ENCODE measurements at places on chromosomes 2 and 18.
A peak's percentile ranks its signal among the peaks of the same experiment; 100 is the strongest.

- no peak for DNase-seq
Observed at GRCh38 chr2:26848336-26849055, 564 bp downstream of the DPYSL5 start.

GRCh38 chr2:168340931-168341330 is 93.5 kb upstream of the STK39 start:
- DNase-seq = no peak

DNA sequence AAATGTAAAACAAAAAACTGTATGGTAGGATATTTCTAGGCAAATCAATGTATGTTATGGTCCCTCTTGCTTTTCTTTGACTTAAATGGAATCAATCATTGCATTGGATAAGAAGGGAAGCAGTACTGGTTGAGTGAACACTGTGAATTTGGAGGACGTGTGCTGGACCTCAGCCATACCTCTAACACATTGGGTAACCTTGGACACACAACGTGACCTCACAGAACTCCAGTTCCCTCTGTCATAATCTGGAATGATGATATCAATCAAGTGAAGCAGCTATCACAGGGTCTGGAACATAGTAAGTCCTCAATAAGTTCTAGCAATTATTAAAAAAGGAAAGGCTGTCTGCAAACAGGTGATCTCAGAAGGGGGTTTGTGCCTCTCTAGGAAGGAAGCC is 474.9 kb upstream of the TCF4 start:
- no peak for DNase-seq

GRCh38 chr2:74417763-74418162 is 3.7 kb downstream of the C2orf81 start:
- DNase-seq = no peak

GRCh38 chr2:65300134-65300760 is 72.6 kb downstream of the ACTR2 start:
- no peak for DNase-seq

GRCh38 chr2:66236816-66237802 is 197.8 kb upstream of the MEIS1 start:
- no peak for DNase-seq

DNA sequence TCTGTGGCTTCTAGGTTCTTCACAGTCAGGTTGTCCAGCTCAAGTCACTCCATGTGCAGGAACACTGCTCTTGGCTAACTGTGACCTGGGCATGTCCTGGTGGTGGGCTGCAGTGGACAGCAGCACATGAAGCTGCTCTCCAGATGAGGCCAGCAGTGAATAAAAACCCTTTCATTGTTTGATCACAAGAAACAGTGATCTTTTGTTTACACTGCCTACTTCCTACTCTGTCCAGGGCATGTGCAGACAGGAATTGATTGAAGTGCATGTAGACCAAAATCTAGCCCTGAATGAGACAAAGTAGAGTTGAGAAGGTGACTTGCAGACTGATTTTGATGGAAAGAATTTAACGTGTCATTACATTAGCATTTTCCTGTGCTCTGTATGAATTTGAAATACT is 34.9 kb downstream of the BCL2L11 start:
- DNase-seq = no peak

GRCh38 chr2:217095511-217096205 is 235.8 kb upstream of the TNP1 start:
- DNase-seq = no peak

- DNase-seq = no peak
Observed at GRCh38 chr2:47950340-47951301, 44.3 kb upstream of the FBXO11 start.

- DNase-seq = no peak
Observed at GRCh38 chr2:190469771-190470170, 61.6 kb downstream of the MFSD6 start.

- no peak for DNase-seq
Observed at GRCh38 chr18:46182633-46183358, 78.6 kb downstream of the HAUS1 start.

GRCh38 chr2:46644690-46645385 is 165.5 kb downstream of the TMEM247 start:
- no peak for DNase-seq

DNA sequence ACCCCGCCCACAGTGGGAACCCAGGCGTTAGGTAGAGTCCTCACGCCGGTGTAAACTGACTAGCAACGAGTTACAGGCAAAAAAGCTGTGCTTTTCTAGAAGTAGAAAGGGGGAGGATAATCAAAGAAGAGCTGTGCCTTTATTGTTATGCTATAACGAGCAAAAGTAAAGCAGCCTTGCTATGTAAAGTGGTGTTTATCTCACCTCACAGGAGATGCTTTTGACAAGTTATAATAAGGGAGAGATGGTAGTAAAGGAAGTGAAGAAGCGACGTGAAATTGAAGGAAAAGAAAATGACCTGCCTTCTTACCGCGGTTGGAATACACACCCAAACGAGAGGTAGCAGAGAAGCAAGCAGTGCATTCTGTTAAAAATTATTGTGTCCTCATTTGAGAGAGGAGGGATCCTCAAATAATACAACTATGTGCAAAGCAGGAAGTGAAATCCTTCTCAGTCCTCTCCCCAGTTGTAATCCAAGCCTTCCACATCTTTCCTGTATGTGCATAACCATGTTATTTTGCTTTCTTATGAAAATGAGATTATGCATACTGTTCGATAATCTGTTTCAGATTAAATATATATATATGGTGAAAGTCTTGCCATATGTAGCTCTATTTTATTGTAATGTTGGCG is 962 bp downstream of the TANK start:
- DNase-seq = no peak

DNA sequence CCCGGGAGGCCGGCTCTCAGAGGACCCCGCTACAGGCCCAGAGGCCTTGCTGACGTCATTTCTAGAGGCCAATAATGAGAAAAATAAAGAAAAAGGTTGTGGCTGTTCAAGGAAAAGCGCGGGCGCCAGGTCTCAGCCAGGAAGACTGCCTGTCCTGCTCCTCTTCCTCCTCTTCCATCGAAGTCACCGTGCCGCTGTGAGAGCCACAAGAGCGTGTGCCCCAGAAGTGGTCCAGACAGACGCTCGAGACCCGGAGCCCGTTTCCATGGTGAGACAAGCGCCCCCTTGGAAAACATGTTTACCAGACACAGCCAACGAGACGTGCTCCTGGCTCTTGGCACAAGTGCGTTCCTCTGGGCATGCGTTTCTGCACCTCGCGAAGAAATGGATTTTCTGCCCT is 210.5 kb downstream of the HDAC4 start:
- no peak for DNase-seq

DNA sequence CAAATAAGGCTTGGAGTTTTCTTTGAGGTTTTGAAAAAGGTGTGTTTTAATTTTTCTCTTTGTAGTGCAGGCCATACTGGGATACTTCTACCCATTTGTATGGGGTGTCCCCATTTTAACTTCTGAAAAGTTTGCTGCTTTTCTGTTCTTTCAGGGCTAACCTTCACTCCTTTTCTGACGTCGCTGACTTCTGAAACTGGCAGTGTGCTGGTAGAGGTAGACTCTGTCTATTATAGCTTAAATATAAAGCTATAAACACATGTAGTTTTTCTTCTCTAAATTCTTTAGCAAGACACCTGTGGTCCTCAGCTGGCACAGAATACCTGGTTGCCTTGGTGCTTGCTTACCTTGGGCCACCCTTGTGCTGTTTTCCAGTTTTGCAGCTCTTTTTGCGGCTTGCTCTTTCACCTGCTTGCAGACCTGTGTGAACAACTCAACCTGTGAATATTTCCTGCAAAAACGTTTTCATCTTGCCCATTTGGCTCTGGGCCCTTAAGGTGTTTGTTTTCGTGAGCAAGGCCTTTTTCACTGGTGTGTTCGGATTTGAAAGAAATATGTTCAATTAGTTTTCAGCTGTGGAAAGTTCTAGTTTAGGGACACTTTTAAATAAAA is 42.2 kb downstream of the PHLPP1 start:
- DNase-seq = no peak

DNA sequence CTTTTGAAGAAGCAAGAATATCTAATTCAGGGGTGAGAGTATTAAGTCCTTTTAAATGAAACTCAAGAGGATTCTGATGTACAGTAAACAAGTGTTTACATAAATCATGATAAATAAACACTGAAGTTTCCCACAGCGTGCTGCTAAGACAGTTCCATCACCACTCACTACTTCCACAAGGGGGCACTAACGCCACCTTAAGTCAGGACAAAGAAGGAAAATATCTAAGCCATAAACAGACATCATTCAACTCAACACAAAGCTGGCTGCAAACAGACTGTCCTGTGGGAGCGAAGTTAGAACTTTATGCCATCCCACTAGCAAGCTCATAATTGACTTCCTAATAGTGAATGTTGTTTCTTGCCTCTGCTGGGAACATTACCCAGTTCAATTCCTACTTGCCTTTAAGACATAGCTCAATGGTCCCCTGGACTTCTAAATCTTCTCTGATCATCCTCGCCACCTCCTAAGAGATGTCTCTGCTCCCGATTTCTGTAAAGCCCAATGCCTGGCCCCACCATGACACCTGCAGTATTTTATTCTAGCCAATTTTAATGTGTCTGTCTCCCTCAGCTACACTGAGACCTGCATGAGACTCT is 36.5 kb downstream of the MRPL44 start:
- peak; percentile 64 for DNase-seq

- no peak for DNase-seq
Observed at GRCh38 chr2:232573042-232573441, 22.6 kb downstream of the EIF4E2 start.

- DNase-seq = no peak
Observed at GRCh38 chr18:34126121-34126520, 98.6 kb downstream of the NOL4 start.

DNA sequence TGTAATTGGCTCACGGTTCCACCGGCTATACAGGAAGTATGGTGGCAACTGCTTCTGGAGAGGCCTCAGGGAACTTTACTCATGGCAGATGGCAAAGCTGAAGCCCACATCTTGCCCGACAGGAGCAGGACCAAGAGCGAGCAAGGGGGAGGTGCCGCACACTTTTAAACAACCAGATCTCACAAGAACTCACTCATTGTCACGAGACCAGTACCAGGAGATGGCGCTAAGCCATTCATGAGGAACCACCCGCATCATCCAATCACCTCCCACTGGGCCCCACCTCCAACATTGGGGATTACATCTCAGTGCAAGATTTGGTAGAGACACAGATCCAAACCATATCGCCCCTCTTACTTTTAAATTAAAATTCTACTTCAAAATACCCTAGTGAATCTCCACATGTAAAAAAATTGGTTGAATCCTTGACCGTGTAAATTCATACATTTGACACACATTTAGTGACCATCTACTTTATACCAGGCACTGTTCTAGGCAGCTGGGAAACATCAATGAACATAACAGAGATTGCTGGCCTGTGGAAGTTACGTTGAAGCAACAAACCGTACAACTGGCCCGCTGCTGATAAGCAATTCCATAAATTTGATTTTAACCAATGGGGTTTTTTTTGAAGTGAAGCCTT is 87.6 kb downstream of the ALPK2 start:
- no peak for DNase-seq

DNA sequence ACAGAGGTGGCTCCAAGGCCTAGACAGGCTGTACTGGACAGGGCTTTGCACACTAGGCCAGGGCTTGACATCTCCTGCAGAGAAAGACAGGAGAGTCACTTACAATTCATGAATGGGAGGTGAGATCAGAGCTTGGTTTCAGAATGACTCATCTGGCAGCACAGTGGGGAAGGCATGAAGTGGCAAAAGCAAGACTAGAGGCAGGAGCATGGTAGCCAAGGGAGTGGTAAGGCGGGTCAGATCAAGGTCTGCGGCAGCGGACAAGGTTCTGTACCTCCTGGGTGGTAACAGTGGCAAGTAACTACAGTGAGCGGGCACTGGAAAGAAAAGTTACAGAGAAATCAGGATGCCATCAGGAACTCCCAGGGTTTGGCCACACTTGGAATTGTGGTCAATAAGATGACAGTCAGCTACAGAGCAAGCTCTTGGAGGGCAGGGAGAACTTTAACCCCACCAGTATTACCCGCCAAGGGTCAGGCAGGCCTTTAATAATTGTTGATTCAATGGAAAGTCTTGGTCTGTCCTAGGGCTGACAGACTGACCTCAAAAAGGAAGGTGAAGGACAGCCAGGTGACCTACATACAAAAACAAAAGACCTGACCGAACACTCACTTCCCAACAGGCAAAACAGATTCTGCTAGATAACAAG is 5.7 kb downstream of the MCFD2 start:
- no peak for DNase-seq

GRCh38 chr2:169476459-169476858 is 2.8 kb upstream of the BBS5 start:
- DNase-seq = no peak

GRCh38 chr2:169828141-169828811 is 1.0 kb downstream of the UBR3 start:
- no peak for DNase-seq

- no peak for DNase-seq
Observed at GRCh38 chr2:240411261-240412160, 24.0 kb upstream of the GPC1 start.

GRCh38 chr2:12803607-12804006 is 86.9 kb downstream of the TRIB2 start:
- DNase-seq = no peak

- DNase-seq = no peak
Observed at GRCh38 chr2:12286347-12286746, 430.4 kb upstream of the TRIB2 start.

DNA sequence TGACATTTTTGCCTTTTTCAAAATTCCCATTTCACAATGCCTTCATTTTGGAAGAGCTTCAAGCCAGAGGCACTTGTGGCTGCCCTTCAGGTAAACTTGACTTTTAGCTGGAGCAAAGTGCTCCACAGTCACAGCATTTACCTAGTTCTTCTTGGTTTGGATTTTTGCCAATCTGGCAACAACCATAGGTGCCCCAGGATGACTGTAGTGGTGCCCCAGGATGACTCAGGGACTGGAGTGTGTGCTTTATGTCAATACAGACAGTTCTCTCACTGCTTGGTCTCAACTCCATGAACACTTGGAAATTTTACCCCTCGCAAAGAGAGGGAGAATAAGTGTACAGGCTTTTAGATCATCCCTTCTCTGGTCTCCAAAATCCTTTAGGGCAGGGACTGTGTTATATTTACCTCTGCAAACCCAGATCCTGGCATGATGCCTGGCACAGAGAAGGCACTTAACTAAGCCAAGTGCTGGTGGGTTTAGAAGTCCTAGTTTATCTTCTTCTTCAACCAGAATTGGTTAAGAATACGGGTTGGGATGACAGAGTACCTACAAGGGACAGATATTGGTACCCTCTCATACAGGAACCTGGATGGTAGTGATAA is 15.3 kb upstream of the PTPN4 start:
- no peak for DNase-seq

GRCh38 chr2:37343537-37344434 is 644 bp upstream of the QPCT start:
- peak; percentile 25 for DNase-seq

GRCh38 chr2:56151841-56152240 is 31.9 kb upstream of the CCDC85A start:
- DNase-seq = no peak

Measured in AG09309 (cell line).